ENCODE measurements at places on chromosomes 13 and 19.

- no peak for DNase-seq
Observed at GRCh38 chr19:33287927-33288326, 14.4 kb downstream of the CEBPA start.

- DNase-seq: no peak
Observed at GRCh38 chr19:4555657-4556561, 3.6 kb downstream of the SEMA6B start.

DNA sequence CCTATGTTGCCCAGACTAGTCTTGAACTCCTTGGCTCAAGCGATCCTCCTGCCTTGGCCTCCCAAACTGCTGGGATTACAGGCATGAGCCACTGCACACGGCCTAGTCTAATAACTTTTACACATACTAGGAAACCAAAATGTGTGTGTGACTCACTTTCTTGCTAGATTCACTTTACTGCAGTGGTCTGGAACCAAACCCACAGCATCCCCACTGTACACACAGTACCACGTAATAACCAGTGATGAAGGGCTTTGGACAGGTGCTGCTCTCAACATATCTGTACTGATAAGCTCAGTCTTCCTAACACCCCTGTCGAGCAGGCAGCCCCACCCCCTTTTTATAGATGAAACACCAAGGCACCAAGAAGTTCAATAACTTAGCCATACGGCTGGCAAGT is 5.1 kb downstream of the DNMT1 start:
- DNase-seq: no peak

- DNase-seq: no peak
Observed at GRCh38 chr19:38812841-38813320, at the start of gene LGALS4. Gene LGALS4 (minus strand): TSS chr19:38812945. CDS start chr19:38812886, 59 bp downstream.

GRCh38 chr13:99237981-99238662 is 20.1 kb downstream of the GPR18 start:
- no peak for DNase-seq

DNA sequence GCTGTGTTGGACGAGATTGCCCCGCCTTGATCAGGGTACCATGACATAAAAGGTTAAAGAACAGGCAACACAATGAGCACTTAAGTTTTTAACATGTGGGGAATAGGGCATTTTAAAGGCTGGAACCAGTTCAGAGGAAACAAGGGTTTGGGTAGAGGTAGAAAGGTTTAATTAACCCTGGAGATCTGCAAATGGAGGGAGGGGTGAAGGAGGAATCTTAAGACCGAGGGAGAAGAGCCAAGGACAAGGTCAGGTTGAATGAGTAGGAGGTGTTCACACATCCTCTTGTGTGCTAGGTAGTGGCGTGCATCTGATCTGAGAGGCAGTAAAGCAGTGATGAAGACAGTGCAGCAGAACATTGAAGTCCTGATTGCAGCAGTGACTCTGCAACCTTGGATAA is 28.5 kb downstream of the SKA3 start:
- DNase-seq: no peak

DNA sequence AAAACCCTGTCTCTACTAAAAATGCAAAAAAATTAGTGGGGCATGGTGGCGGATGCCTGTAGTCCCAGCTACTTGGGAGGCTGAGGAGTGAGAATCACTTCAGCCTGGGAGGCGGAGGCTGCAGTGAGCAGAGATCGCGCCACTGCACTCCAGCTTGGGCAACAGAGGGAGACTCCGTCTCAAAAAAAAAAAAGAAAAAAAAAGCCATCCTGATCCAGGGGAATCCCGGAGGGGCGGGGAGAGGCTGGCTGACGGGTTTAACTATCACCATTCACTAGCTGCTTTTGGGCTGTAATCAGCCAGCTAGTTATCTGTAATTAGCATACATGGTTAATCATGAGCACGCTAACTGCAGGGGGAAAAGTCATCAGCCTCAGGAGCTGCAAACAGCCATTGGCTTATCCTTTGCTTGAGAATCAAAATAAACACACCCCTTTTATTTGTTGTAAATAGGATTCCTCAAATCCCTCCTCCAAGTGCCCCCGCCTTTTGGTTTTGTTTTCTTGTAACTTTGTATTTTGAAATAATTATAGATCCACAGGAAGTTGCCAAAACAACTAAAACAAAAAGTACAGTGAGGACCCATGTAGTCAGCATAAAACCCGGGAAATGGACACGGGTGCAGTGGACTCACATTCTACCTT is 9.6 kb downstream of the FSD1 start:
- peak; percentile 7 for DNase-seq

GRCh38 chr19:58513213-58513693 is 1.5 kb upstream of the SLC27A5 start:
- DNase-seq: no peak

DNA sequence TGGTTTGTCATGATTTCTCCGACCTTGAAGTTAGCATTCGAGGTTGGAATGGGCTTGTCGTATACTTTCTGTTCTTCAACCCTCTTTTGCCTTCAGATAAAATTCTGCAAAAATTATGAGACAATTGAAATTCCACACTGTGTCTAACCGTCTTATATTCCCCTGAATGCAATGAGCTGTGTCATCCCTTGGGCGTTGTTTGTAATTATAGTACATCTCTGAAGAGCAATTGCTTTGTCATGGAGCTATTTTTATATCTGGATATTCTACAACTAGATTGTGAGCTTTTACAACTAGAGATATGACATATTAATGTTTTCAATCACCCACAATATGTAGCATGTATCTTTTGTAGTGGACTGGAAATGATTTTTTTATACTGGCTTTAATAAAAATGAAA is 631.8 kb upstream of the SLC10A2 start:
- DNase-seq: no peak

DNA sequence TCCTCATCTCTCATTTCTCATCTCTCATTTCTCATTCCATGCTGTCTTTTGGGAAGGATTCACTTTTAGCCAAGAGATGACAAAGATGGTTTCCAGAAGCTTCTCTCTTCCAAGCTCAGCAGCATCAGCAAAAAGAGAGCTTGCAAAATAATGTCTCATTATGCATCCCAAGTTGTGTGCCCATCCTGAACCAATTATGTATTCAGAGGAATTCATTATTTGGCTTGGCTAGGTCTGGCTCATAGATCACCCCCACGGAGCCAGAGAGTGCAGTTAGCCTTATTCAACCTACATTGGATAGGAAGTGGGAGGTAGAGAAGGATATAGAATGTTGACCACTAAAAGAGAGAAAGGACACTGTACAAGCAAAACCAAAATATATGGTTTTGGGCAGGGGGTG is 5.4 kb upstream of the OLFM2 start:
- no peak for DNase-seq

DNA sequence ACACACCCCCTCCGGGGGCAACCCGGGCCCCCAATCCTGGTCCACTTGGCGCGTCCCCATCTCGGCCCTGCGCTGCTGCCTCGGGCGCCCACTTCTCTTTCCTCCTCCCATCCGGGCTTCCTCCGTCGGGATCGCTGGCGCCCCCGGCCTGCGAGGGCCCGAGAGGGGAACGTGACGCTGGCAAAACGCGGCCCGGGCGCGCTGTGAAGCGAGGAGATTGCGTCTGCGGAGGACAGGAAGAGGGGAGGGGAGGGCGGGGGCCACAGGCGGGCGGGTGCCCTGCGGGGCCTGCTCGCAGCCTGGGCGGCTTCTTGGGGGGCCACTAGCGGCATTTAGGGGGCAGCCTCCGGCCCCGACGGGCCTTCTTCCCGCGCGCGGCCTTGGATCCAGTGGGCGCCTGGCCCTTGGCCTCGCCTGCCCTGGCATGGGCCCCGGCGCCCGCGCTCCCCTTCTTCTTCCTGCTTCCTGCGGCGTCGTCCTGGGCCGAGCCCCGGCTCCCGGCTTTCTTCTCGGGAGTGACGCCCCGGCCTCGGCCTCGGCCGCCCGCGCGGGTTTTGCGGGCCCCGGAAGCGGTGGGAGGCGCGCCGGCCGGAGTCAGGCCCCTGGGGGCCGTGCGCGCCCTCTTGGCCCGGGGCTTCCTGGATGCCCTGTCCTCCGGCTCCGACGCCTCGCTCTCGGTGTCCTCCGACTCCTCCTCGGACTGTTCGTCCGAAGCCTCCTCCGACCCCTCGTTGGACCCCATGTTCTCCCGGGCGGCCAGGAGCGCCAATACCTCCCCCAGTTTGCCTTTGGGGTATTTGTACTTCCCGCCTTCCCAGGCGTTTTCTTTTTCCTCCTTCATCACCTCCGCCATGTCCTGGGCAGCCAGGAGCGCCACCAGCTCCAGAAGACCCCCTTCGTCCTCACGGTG is 2.2 kb downstream of the PNMA8B start:
- DNase-seq: no peak
